ENCODE measurements at places on chromosomes 11 and 22. TPM values are rescaled to one million over a fixed set of nuclear protein-coding genes. Genes with fewer than 3 reads are reported as not detected.

PEX16 gene
- polyA plus RNA-seq = 18.2 TPM

GPR83 gene
- 0.06 TPM for polyA plus RNA-seq

DNAJB7 gene
- not detected for polyA plus RNA-seq

EPS8L2 gene
- polyA plus RNA-seq = 154 TPM

PTPRCAP gene
- 0.25 TPM for polyA plus RNA-seq

CCDC87 gene
- 0.56 TPM for polyA plus RNA-seq

TRIM49 gene
- not detected for polyA plus RNA-seq

NLRX1 gene
- 8.5 TPM for polyA plus RNA-seq

PARVG gene
- polyA plus RNA-seq = not detected

TPBGL gene
- polyA plus RNA-seq = 0.09 TPM

KCTD14 gene
- polyA plus RNA-seq = 2.7 TPM

GRAMD1B gene
- 55.5 TPM for polyA plus RNA-seq

CAPRIN1 gene
- 178 TPM for polyA plus RNA-seq

MMP20 gene
- polyA plus RNA-seq = not detected

FGF3 gene
- not detected for polyA plus RNA-seq

OR8G5 gene
- not detected for polyA plus RNA-seq

KRTAP5-10 gene
- polyA plus RNA-seq = not detected

MRGPRF gene
- polyA plus RNA-seq = not detected

KRTAP5-11 gene
- not detected for polyA plus RNA-seq

PANX3 gene
- not detected for polyA plus RNA-seq

RAPSN gene
- polyA plus RNA-seq = 0.21 TPM

DTX4 gene
- 3.0 TPM for polyA plus RNA-seq

RTN4R gene
- 2.7 TPM for polyA plus RNA-seq

CCDC89 gene
- polyA plus RNA-seq = not detected

SMC1B gene
- 0.03 TPM for polyA plus RNA-seq

FIBIN gene
- not detected for polyA plus RNA-seq

OR5B21 gene
- polyA plus RNA-seq = not detected

OR51B5 gene
- 0.10 TPM for polyA plus RNA-seq

EFCAB6 gene
- 0.47 TPM for polyA plus RNA-seq

MRGPRE gene
- polyA plus RNA-seq = not detected

RIMBP3C gene
- 0.24 TPM for polyA plus RNA-seq

P2RY2 gene
- 6.1 TPM for polyA plus RNA-seq

MS4A15 gene
- polyA plus RNA-seq = not detected

OSM gene
- polyA plus RNA-seq = not detected

SNX19 gene
- polyA plus RNA-seq = 13.4 TPM

SERPINH1 gene
- 151 TPM for polyA plus RNA-seq

CCND1 gene
- polyA plus RNA-seq = 125 TPM

RGL4 gene
- polyA plus RNA-seq = not detected

TSGA10IP gene
- polyA plus RNA-seq = not detected

RAG1 gene
- polyA plus RNA-seq = 0.18 TPM
